CMK (cell line): ENCODE measurements at places on chromosomes 11 and 22.

- no peak for DNase-seq
Measured at GRCh38 chr22:41838842-41839618, 6.1 kb downstream of the SREBF2 start.

- no peak for DNase-seq
Measured at GRCh38 chr11:112826026-112826425, 135.2 kb upstream of the NCAM1 start.

DNA sequence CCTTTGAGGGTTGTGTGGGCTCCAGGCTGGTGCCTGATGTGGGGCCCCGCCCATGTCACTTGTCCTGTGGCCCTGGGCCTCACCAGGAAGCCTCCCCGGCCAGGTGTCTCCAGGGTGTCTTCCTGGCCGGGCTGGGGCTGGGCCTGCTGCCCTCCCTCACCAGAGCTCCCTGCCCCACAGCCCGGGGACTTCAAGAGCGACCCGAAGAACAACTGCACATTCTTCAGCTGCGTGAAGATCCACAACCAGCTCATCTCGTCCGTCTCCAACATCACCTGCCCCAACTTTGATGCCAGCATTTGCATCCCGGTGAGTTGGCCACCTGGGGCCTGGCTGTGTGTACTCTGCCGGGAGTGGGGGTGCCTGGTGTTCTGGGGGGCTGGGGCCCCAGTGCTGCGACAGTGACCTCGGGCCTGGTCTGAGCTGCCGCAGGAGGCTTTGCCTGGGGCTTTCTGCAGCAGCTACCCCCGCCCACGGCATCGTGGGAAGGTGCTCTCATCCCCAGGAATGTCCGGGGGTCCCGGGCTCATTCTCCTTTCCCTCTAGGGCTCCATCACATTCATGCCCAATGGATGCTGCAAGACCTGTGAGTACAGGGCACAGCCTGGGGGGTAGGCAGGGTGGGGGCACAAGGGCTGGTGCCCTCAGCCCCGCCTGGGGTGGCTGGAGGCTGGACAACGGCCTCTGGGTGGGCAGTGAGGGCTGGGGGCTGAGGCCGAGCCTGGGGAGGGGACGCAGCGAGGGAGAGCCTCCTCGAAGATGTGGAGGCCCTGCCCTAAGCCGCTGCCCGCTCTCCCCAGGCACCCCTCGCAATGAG is 34.6 kb downstream of the MUC2 start:
- DNase-seq, result no peak

- DNase-seq, result no peak
Measured at GRCh38 chr22:35777335-35777975, 59.8 kb downstream of the APOL5 start.

- no peak for DNase-seq
Measured at GRCh38 chr11:10295064-10295901, 1.3 kb upstream of the SBF2 start.

GRCh38 chr11:31802990-31803812 is 7.9 kb downstream of the PAX6 start:
- DNase-seq, result no peak

DNA sequence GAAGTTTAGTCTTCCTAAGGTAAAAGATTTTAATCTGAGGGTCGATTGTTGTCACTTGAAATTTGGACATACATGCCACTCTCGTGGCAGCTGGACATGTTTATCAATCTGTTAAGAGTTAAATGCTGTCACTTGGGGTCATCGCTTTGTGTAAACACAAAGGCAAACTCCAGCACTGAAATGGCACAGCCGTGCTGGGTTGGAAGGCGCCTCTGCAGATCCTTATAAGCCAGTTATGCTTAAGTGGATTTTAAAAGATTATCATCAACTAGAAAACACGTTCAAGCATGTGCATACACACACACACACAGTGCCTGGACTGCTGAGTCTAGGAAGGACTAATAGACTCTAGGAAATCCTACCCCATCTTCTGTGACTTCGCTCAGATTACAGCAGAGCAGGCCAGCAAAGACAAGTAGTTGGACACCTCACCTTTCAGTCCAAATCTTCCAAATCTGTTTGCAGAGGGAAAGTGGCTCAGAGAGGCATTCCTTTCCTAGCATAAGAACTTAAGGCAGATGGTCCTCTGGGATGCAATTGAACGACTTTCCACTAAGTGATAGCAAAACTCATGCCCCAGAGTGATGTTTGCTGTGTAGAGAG is 83.7 kb downstream of the CACNG2 start:
- DNase-seq, result no peak
